Effector CD8-positive, alpha-beta T cell (primary cell): ENCODE measurements at places on chromosomes 4 and X.

DNA sequence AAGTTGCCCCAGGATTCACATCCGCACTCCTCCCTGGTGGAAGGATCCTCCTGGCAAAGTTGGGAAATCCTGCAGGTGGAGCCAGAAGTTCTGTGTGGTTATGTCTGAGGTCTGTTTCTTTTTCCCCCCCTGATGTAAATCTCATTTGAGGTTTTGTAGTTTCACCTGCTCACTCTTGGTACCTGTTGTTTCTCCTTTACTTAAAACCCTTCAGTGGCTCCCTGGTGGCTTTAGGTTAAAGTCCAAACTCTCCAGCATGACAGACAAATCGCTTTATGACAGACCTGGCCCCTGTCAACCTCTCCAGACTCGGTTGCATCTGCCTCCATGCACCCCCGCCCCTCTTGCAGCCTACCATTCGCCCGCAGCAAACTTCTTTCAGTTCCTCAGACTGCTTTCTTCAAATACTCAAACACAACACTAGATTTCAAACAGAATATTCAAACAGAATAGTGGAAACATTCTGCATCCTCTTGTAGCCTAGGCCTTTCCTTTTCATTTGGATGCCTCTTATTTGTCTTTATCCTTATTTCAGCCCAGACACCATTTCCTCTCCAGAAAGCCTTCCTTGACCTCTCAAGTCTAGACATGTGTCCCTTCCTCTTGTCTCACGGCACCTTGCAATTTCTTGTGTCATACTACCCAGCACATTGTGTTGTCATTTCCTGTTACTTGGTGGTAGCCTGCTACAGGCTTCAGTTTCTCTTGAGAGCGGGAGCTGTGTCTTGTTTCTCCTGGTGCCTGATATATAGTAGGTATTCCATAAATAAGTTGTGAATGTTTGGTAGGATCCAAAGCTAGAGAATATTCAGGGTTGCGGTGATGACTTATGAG, 24.8 kb downstream of the IL13RA1 start:
- DNase-seq, result no peak

- no peak for DNase-seq
Observed at GRCh38 chrX:40010550-40011321, 87.0 kb downstream of the BCOR start.

DNA sequence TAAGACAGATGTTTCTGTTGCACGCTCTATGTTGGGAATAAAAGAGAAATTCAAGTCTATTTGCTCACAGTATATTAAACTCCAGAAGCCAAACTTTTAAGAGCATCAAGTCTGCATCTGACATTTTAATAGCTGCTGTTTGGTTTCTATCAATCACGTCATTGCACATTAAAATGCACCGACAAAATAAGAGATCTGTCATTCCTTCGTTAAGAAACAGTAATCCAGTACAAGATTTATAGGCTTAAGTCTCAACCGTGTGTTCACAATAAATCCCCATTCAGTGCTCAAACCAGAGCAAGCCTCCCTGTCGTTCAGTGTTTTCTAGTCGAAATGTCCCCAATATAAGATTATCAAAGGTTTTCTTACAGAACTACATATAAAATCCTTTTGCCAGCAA, 89.0 kb upstream of the BMPR1B start:
- DNase-seq, result no peak

GRCh38 chr4:72666910-72667309, 97.9 kb upstream of the ADAMTS3 start:
- no peak for DNase-seq

DNA sequence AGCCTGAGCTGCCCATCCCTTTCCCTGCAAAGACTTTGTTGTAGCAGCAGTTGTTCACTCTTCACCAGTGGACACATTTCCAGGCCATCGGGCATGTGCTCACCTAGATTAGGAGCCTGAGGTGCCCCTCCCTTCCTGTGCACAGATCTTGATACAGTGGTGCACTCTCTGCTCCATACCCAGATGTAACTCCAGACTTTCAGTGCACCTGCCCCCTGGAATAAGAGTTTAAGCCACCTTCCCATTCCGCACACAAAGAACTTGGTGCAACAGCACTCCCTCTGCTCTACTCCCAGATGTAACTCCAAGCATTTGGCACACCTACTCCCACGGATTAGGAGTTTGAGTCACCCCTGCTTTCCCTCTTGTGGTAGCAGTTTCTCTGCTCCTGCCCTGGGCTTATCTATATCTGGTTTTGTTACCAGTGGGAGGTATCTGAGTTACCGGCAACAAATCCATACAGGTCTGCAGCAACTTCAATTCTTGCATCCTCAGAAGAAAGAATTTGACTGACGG, 36.0 kb upstream of the PLK4 start:
- no peak for DNase-seq

DNA sequence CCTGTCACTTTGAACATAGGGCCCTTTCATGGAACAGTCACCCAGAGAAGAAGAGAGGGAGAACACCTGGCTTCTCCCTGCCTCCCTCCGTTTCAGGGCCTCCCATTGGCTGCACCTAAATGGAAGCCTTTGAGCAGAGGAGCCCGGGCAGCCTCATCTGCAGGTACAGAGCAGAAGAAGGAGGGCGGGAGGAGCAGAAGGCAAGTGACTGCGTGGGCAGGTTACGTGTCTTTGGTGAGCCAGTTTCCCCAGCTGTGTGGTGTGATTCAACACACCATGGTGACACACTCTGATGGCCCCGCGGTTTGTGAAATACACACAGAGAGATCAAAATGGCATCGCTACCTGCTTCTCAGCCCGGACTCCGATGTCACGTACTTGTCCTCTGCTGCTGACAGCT, 431 bp downstream of the C4orf50 start:
- DNase-seq, result no peak

DNA sequence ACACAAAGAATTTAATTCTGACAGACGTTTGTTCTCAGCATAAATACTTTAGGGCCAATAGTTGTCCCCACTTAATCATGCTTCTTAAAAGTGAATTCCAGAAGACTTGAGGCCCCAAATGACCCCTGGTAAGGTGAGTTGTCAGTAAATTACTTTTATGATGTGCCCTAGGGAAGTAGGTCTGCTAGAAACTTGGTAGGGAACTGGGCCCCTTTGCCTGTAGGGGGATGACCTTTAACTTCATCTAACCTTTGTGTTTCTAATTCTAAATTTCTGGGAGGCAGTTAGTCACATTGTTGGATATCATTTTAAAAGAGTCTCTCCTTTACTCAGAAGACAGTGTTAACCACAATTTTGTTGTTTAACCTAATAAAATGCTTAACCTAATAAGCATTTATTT, 28.8 kb downstream of the HHIP start:
- no peak for DNase-seq

- DNase-seq, result no peak
Observed at GRCh38 chr4:145887241-145887991, 51.2 kb downstream of the ZNF827 start.

DNA sequence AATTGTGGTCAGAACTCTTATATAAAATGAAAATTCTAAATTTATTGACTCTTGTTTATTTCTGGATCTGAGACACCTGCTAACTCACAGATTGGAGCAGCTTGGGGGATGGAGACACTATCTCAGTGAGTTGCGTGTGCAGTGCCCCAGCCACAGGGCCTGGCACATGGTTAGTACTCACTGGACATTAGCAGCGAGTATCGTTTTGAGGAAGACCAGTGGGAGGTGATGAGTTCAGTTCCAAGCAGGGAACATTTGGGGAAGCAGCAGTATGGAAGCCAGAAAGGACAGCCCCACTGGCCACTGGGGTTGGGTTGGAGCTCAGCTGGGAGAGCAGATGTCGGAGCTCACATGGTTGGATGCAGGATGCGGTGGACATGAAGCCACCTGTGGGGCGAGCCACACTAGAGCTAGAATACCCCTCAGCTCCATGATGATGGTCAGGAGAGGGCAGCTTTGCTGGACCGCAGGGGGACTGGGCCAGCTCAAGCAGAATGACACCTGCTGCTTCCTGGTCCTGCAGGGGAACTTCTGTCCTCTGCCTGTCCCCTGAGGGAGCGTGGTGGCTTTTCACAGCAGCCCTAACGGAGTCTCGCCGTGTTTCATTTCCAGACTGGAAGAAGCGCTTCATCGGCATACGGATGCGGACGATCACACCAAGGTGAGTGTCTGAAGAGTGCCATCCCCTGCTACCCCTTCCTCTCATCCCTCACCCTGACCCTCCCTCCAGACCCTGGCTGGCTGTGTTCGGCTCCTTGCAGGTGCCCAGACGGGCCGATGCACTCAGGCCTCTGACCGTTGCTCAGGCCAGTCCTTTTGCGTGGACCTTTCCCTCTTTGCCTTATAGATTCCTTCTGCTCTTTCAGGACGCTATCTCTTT, 32.5 kb downstream of the HTRA3 start:
- DNase-seq, result no peak

DNA sequence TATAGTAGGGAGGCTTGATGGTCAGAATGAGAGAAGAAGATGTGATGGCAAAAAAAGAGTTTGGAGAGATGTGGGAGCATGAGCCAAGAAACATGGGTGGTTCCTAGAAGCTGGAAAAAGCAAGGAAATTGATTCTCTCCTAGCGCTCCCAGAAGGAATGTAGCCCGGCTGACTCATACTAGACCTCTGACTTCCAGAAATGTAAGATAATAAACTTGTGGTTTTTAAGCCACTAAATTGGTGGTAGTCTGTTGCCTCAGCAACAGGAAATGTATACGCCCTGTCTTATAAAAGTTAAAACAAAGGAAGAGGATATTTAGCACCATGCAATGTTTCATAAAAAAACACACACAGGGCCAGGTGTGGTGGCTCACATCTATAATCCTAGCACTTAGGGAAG, 182.7 kb upstream of the PCDH7 start:
- no peak for DNase-seq

DNA sequence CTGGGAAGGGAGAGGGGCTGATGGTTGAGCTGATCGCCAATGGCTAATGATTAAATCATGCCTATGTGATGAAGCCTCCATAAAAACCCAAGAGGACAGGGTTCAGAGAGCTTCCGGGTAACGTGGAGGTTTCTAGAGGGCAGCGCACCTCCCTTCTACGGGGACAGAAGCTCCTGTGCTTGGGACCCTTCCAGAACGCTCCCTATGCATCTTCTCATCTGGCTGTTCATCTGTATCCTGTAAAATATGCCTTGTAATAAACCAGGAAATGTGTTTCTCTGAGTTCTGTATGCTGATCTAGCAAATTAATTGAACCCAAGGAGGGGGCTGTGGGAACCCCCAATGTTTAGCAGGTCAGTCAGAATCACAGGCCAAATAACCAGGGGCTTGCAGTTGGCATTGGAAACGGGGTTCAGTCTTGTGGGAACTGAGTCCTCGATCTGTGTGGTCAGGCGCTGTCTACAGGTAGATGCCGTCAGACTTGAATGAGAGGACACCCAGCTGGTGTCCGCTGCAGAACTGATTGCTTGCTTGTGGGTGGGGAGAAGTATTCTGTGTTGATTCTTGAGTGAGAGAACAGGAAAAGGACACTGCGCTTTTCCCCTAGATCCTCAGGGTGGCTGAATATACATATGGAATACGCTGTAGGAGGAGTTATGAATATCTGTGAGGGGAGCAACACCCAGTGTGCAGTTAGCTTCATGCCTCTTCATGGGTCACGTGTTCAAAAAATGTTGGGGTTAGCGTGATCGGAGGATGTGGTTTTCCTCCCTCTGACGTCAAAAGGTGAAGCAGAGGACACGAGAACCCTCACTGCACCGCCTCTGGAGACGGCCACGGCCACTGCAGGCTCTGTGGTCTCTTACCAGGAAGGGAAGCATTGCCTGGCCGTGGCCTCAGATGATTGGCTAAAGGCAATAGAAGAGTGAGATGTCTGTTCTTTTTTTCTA, 29.2 kb downstream of the HTT-AS start:
- DNase-seq, result peak; percentile 34

- DNase-seq, result no peak
Observed at GRCh38 chr4:128225148-128225547, 62.5 kb downstream of the PGRMC2 start.

DNA sequence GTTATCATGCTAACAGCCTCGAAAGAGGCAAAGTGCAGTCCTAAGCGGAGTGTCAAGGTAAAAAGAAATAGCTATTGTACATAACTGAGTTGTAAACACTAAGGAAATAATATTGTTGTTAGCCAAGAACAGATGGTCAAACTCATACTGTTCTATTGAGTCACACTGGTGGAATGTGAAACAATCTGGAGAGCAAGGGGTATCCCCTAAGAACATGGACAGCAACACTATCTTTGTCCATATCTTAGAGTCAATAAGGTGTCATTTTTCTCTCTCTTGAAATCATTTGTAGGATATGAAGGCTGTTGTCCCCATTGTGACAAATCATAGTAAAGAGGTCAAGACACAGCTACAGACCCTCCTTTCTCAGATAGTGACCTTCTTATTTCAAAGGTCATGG, 4.5 kb upstream of the PDGFC start:
- DNase-seq, result no peak

DNA sequence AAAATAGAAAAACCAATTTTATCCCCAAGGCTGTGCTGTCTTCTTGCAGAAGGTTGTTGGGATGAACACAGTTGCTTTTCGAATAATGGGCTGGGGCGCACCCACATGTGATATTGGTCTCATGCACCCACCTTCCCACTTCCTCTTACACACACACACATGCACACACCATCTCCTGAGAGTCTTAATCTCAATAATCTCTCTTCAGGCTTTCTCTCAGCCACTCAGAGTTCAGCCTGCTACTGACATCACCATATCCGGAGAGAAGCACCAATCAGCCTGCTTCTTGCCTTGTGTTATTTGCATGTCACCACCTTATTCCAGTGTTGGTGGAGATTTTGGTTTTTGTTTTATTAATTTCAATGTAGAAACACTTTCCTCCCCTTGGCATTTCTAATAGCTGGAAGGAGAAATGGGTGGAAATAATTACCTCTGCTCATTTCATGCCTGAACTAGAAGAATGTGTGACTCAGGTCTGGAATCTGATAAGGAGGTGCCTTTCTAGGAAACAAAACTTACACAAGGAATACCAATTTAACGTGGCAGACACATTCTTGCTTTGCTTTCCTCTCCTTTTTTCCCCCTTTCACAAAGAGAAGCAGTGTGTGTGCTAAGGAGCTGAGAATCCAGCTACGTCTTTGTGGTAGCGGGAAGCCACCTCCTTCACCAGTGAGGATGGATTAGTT, 400.2 kb downstream of the MID1IP1 start:
- no peak for DNase-seq

GRCh38 chrX:49627086-49627777, 28.4 kb downstream of the GAGE1 start:
- DNase-seq, result peak; percentile 14

- DNase-seq, result no peak
Observed at GRCh38 chr4:64538219-64538618, 129.0 kb upstream of the TECRL start.

DNA sequence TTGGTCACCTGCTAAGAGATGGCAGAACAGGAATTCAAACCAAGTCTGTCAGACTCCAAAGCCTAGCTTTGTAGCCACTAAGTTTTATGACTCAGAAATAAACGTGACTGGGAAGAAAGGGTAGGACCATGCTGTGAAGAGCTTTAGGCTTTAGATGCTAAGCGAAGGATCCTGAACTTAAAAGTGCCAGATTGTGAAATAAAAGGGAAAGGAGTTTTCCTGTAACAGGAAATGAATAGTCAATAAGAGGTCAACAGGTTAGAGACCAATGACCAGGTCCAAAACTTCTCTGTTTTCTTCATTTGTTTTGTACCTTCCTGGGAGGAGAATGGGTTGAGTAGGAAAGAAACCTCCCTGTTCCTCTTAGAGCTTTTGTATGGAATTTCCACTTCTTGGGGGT, 98.8 kb upstream of the EOLA2 start:
- DNase-seq, result no peak

- DNase-seq, result no peak
Observed at GRCh38 chr4:182213004-182213403, 30.2 kb upstream of the TENM3 start.

GRCh38 chr4:75434105-75434504, 80.1 kb downstream of the RCHY1 start:
- no peak for DNase-seq

- peak; percentile 0 for DNase-seq
Observed at GRCh38 chrX:13646154-13646549, 6.8 kb upstream of the TCEANC start.
